ENCODE measurements at places on chromosomes 1 and 21. TPM values are rescaled to one million over a fixed set of nuclear protein-coding genes. Genes with fewer than 3 reads are reported as not detected.

- DNase-seq = no peak
These were observed 4.6 kb downstream of the PEAR1 start for GRCh38 chr1:156898161-156898566.

GRCh38 chr21:44724926-44725325 is 13.6 kb upstream of the TSPEAR start:
- no peak for DNase-seq

DNA sequence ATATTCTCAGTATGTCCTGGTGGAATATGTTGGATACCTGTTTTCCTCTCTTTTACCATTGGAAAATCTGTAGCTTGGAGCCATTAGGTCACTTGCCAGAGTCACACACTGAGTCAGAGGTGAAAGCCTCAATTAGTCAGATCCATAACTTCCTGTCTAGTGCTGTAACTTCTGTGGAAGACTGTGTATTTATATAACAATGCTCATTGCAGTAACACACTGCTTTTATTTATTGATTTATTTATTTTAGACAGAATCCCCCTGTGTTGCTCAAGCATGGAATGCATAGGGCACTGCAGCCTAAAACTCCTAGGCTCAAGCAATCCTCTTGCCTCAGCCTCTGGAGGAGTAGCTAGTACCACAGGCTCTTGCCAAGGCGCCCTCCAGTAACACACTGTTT is 1.3 kb upstream of the DOCK7 start:
- DNase-seq = no peak

- DNase-seq = no peak
These were observed 6.9 kb upstream of the CGN start for GRCh38 chr1:151504252-151504651.

DNA sequence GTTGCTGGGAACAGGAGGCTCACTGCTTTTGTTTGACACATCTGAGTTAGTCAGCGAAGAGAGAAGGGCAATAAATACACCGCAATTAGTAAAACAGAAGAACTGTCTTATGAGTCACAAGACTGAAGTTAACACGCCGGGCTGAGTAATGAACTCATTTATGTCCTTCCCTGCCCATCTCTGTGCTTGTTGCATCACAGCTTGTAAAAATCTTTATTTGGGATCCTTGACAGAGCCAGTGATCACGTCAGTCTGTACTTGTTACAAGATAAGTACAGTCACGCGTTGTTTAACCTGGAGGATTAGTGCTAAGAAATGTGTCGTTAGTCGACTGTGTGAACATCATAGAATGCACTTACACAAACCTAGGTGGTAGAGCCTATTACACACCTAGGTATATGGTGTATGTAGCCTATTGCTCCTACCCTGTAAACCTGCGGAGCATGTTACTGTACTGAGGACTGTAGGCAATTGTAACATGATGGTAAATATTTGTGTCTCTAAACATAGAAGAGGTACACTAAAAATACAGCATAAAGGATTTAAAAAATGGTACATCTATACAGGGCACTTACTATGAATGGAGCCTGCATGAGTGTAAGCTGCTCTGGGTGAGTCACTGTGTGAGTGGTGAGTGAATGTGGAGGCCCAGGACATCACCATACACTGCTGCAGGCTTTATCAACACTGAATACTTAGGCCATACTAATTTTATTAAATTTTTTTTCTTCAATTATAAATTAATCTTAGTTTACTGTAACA is 272.2 kb downstream of the TNR start:
- no peak for DNase-seq

- DNase-seq = no peak
These were observed 97.1 kb downstream of the ENAH start for GRCh38 chr1:225555821-225556220.

- DNase-seq = no peak
These were observed 45.8 kb downstream of the TENT5C start for GRCh38 chr1:117651616-117652015.

GRCh38 chr21:39082656-39083376 is 100.4 kb downstream of the PSMG1 start:
- no peak for DNase-seq

DNA sequence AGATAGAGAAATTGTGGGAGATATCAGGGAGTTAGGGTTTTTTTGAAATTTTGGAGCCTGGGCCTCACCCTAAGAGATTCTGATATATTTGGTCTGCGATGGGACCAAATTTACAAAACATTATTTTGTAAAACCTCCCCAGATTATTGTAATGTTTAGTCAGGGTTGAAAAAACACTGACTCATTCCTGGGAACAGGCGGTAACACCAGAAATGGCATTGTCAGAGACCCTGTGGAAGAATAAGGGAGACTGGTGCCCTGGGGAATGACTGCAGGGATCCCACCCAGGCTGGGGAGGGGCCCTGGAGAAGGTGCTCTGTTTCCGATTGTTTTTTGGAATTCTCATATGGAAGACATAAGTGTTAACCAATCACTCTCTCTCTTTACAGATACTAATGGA is 13.1 kb upstream of the STRIP1 start:
- DNase-seq = no peak

DNA sequence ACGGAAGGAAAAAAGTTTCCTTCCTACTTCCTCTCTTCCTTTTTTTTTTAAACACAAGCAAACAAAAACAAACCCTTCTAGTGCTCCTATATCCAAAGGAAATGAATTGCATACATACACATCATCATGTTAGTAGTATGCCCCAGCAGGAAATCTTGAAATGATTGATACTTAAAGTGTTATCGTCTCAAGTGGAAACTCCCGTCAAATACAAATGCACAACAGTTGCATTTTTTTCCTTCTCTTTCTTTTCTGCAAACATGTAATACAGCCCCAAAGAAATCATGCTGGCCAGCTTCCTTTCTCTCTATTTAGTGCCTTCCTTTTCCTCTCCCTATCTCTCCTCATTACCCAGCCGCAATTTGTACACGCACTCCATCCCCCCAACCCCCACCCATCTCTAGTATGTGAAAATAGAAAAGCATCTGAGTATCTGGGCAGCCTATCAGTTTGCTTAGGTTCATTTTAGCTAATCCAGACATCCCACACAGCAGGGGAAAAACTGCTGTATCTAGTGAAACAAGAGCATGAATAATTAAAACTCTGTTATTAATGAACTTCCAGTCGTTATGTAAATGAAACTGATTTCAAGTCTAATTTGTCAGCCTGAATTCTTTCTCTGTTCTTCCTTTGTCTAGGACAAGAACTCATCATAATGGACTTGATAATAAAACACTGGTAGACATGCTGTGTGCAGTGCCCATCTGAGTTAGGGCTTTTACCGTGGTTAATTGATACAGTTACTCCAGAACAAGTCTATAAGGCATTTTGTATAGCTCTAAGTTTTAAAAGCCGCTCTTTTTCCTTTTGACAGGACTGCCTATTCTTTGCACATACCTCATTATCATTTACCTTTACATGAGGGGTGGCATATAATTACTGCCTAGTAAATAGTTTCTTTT is 336.5 kb upstream of the ADGRL2 start:
- no peak for DNase-seq

DNA sequence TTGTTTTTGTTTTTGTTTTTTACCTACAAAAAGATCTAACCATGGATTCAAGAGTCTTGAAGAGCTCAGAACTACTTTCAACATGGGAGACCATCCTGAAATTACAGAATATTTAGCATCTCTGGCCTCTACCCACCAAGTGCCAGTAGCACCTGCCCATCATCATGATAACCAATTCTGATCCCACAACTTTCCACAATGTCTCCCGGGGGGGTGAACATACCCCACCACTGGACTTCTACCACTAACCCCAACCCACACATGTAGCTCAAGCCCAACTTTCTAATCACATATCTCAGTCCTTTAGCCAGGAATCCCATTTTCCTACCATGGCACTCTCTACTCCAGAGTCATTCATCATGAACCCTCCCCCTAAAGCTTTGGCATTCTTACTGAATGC is 15.7 kb upstream of the IFNAR2 start:
- no peak for DNase-seq

- DNase-seq = no peak
These were observed 238.1 kb downstream of the LRRC40 start for GRCh38 chr1:69967245-69967766.

The DHRS3 gene
- 83.2 TPM for total RNA-seq

The TMEM52 gene
- not detected for total RNA-seq
